ENCODE measurements at places on chromosomes 4 and X. TPM values are rescaled to one million over a fixed set of nuclear protein-coding genes. Genes with fewer than 3 reads are reported as not detected.

FAT1 gene
- 521 TPM for total RNA-seq

SPANXA1 gene
- not detected for total RNA-seq

FGFR3 gene
- 164 TPM for total RNA-seq

GCNA gene
- 1.9 TPM for total RNA-seq

HEPH gene
- total RNA-seq, result 0.14 TPM

CCDC110 gene
- total RNA-seq, result 0.14 TPM

SETD7 gene
- total RNA-seq, result 76.9 TPM

AREG gene
- total RNA-seq, result 714 TPM

NSDHL gene
- 28.8 TPM for total RNA-seq

GABRG1 gene
- not detected for total RNA-seq

SOWAHB gene
- 15.0 TPM for total RNA-seq
